ENCODE measurements at places on chromosomes 5 and 9.
A peak's percentile ranks its signal among the peaks of the same experiment; 100 is the strongest.

DNA sequence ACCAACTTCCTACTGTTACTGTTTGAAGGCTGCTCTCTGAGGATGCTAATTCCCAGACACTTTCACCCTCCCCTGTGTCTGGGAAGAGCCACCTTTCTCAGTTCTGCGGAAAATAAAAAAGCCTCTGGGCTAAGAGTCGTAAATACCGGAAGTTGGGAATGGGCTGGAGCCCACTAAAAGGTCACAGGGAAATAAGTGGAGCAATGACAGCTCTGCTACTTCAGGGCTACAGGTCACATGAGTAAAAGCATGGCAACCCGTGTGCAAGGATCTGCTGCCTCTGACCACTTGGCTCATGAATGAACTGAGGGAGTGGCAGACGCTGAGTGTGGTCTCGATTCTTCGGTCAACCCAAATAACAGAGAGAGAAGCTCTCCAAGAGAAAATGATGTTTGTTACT, 25.8 kb upstream of the ATP6V1G1 start:
- DNase-seq, result no peak

GRCh38 chr5:173961418-173961817, 27.6 kb upstream of the C5orf47 start:
- no peak for DNase-seq

DNA sequence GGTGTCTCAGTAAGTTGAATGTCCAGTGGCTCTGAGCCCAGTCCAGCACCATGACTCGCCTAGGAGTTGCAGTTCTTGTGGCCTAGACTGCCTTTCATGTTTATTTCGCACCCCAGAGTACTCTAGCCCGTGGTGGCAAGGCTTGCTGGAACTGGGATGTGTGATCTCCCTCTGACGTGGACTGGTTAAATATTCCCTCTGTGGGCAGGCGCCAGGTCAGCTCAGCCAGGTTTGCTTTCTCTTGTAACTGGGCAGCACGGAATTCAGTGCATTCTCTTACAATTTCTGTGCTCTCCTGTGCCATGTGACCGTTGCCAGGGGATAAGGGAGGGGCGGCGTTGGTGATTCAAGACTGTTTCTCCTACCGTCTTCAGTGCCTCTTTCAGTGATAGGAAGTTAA, 270.8 kb downstream of the KDM4C start:
- DNase-seq, result no peak

DNA sequence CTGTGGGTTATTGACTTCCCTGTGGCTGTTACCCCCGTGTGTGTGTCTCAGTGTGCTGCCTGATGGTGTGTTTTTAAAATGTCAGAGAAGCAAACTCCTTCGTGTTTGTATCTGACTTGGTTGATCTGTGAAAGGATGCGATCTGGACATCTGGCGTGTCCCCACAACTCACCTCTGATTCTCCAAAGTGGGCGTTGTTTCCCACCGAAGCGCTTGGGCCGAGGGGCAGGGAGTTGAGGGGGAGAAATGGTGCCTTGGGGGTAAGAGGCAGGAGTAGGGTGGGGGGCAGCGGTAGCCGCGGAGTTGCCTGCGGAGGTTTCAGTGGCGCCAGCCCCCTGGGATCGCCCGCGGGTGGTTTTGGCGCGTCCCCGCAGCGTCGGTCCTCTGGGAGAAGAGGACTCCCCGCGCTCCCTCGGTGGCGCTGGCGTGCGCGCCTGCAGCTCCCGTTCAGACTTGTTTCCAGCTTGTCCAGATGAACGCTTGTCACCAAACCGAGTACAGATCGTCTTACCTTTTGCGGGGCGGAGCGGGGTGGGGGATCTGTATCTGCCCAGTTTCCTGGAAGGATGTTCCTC, 1.1 kb downstream of the MAST4 start:
- DNase-seq, result no peak

GRCh38 chr9:134895908-134896833, 15.6 kb downstream of the FCN2 start:
- no peak for DNase-seq

DNA sequence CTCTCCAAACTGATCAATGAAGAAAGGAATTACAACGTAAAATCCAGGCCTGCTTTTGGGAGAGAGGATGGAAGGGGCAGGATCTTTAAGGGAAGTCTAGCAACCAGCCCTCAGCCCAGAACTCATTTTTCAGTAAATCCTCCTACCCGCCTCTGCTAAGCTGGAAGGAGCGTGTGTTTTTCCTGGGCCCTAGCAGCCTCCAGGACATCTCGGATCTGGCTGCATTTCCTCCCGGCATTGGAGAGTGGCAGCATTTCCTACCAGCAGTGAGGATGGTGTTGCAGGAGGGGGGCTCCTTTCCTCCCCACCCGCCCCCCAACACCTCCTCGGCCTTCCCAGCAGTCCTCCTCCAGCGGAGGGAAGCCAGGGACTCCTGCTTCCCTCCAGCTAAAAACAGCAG, 54.5 kb downstream of the DCP2 start:
- DNase-seq, result no peak

GRCh38 chr5:180050121-180050940, 21.2 kb downstream of the RNF130 start:
- DNase-seq, result no peak

GRCh38 chr9:32954642-32955041, 46.8 kb downstream of the APTX start:
- no peak for DNase-seq

DNA sequence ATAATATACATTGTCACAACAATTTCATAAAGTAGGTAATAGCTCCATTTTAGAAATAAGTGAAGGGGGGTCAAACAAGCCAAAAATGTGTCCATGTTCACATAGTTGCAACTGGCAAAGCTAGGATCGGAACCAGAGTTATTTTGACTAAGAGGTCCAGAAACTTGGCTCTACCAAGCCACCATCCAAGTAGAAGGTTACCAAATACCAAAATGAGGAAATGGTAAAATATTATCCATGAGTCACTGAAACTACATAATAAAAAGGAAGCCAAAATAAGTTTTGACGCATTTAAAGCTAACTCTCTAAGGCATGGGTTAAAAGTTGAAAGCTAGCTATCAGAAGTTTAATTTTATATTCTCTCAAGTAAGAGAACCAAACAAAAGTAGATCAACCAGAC, 886.9 kb upstream of the DMAC1 start:
- no peak for DNase-seq

DNA sequence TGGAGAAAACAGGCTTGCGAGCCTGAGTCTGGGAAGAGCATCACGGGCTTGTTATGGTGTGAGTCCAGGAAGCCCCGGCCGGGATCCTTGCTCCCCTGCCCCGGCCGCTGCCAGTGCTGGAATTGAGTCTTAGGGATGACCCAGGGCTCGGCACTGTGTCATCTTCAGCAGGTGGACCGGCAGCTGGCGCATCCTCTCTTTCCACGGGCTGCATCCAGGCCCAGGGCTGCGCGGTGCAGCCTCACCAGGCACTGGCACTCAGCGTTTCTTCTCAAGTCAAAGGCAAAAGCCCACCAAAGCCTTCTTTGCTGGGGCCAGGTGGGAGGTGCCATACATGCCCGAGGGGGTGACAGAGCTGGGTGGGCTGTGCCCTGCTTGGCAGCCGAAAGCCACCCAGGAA, 46.6 kb downstream of the COL5A1 start:
- no peak for DNase-seq

DNA sequence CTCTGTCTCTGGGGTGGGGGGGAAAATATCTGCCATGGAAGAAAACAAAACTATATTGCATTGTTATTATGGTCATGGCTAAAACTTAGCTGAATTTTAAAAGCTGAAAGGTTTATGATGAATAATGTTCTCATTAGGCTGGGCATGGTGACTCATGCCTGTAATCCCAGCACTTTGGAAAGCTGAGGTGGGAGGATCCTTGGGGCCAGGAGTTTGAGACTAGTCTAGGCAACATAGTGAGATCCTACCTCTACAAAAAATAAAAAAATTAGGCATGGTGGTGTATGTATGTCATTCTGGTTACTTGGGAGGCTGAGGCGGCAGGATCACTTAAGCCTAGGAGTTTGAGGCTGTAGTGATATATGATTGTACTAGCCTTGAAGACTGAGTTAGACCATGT, 44.5 kb downstream of the IPO11 start:
- no peak for DNase-seq

GRCh38 chr5:115607935-115608334, 5.7 kb upstream of the TICAM2 start:
- no peak for DNase-seq

DNA sequence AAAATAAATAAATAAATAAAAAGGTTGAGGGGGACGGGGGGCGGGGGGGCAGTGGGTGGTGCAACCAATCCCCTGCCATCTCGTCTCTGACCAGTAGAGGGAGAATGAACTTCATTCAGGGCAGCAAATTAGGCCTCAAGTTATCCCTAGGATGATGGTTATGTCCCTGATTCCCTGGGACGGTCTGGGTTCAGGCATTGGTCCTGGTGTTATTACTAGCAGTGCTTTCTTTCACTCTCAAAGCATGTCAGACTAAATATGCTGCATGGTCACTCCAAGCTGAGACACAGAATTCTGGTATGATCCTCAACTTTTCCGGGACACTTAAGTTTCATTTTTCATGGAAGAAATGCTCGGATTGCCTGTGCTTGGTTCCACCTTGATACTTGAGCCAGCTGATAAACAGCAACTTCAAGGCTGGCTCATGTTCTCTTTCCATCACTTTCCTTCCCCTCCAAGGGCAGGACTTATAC, 59.4 kb downstream of the DAP start:
- DNase-seq, result peak; percentile 10

GRCh38 chr5:57778501-57779091, 296.0 kb upstream of the ACTBL2 start:
- no peak for DNase-seq

DNA sequence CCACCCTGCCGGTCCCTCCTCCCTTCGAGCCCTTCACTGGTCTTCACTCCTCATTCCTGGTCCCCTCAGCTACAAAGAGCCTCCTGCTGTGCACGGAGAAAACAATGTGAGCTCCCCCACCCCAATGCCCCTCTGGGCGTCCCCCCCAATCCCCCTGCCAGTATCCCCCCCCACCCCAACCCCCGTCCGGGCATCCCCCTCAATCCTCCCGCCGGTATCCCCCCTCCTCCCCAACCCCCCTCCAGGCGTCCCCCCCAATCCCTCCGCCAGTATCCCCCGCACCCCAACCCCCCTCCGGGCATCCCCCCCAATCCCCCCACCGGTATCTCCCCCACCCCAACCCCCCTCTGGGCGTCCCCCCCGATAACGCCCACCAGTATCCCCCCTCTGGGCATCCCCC, 42.8 kb downstream of the EXD3 start:
- DNase-seq, result no peak

GRCh38 chr5:168681556-168682183, 102.5 kb upstream of the PANK3 start:
- no peak for DNase-seq

- no peak for DNase-seq
Measured at GRCh38 chr9:8857926-8858595, 1058.5 kb upstream of the DMAC1 start.

GRCh38 chr9:33158843-33159776, 8.0 kb downstream of the B4GALT1 start:
- DNase-seq, result no peak
